ENCODE measurements at places on chromosomes 2 and 18.
A peak's percentile ranks its signal among the peaks of the same experiment; 100 is the strongest.

DNA sequence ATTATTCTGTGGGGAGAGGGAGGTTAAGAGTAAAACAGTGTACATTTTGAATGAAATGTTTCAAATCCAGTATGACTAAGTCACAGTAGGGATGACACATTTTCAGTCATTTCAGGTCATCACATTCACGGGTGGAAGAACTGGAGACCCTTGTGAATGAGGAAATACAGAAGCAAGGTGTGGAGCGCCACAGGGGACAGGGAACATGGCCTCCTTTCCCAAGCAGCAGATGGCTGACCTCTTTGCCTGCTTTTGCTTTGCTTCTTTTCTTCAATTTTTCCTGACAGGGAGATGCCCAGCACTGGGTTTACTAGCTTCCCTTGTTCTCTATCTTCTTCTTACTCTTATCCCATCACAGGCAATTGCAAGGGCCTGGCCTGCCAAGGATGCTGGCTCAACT lies 278.9 kb upstream of the DLGAP1 start:
- DNase-seq, result no peak

DNA sequence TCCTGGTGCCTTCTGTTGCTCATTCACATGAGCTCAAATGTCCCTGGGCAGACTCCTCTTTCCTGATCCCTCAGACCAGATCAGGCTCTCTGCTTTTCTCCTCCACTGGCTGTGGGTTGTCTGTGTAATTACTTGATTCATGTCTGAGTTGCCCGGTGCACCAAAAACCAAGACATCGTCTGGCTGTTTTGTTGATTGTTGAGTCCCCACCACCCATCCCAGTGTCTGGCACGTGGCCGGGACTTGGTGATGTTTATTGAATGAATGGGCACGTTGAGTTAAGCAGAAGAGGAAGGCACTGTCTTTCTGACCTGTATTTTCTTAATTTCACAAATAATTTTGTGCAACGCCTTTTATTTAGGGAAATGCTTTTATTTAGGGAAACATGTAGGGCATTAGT lies 499.1 kb upstream of the HS6ST1 start:
- DNase-seq, result no peak

- peak; percentile 50 for DNase-seq
These were observed 239.9 kb downstream of the ZEB2 start for GRCh38 chr2:144280009-144280408.

GRCh38 chr2:72276876-72277275 lies 129.2 kb upstream of the CYP26B1 start:
- no peak for DNase-seq

GRCh38 chr18:2618009-2618408 lies 37.5 kb upstream of the SMCHD1 start:
- no peak for DNase-seq

GRCh38 chr2:191255271-191255670 lies 10.1 kb downstream of the MYO1B start:
- no peak for DNase-seq

DNA sequence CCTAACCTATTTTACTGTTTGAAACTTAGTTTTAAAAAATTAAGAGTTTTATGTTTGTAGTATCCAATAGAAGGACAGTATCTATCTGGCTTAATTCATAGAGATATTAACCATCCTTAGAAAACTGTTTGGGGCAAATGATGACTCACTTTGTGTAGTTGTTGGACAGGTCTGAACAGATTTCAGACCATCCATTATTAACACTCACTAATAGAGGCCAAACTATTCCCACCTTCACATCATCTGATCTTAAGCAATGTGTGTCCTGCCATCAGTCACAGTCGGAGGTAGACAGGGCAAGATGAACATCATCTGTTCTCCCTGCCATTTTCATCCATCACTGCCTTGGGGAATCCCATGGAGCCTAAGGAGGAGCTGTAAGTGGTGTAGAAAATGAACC lies 164.6 kb upstream of the DCC start:
- DNase-seq, result no peak

DNA sequence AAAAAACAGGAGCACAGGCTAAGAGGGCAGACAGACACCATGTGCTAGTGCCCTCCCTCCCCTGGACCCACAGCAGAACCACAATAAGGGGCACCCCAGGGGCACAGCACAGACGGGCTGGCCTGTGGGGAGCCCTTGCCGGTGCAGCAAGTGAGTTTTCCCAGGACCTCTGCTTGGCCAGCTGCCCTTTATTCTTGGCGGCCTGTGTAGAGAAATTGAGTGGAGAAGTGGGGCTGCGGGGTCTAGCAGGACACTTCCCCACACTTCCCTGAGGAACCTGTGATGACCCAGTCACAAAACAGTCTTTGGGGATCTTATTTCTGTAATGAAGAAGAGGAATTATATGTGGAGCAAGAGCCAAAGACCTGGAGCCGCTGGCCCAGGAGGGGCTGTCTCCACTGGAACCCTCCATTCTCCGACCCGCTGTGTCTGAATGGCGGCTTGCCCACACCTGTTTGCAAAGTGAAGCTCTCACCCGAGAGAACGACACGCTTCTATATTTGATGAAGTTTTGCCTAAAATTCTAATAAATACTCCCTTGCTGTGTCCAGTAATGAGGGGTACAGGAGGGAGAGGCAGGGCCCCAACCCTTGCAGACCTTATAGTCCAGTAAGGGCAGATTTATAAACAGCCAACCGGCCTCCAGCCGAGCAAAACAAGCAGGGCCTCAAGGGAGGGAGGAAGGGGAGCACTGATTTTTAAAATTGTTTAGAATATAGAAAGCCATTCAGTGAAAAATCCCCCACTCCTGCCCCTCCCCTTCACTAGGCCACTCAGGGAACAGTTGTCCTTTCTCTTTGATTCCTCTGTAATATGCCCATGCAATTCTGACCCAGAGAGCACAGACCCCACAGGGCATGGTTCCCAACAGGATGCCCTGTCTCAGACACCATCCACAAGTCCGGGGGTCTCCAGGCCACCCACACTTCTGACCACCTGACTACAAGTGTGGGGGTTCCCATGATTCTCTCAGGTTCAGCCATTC lies 44.7 kb upstream of the SNED1 start:
- no peak for DNase-seq

DNA sequence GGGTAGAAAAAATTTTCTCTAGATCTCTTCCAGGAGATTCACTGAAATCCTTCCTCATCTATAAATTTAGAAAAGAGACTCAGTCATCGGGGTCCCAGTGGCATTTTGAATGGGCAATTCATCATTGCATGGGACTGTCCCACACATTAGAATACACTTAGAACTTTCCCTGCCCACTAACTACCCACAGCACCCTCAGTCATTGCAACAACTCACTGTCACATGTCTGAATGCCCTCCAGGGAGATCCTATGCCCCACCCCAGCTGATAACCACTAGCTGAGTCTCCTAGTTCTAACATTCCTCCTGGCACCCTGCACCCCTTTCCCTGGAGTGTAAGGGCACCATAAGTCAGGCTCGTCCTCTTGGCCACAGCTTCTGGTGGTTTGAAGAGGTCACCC lies 89.6 kb downstream of the INSIG2 start:
- no peak for DNase-seq

GRCh38 chr2:42252464-42252863 lies 83.3 kb downstream of the EML4 start:
- DNase-seq, result no peak

DNA sequence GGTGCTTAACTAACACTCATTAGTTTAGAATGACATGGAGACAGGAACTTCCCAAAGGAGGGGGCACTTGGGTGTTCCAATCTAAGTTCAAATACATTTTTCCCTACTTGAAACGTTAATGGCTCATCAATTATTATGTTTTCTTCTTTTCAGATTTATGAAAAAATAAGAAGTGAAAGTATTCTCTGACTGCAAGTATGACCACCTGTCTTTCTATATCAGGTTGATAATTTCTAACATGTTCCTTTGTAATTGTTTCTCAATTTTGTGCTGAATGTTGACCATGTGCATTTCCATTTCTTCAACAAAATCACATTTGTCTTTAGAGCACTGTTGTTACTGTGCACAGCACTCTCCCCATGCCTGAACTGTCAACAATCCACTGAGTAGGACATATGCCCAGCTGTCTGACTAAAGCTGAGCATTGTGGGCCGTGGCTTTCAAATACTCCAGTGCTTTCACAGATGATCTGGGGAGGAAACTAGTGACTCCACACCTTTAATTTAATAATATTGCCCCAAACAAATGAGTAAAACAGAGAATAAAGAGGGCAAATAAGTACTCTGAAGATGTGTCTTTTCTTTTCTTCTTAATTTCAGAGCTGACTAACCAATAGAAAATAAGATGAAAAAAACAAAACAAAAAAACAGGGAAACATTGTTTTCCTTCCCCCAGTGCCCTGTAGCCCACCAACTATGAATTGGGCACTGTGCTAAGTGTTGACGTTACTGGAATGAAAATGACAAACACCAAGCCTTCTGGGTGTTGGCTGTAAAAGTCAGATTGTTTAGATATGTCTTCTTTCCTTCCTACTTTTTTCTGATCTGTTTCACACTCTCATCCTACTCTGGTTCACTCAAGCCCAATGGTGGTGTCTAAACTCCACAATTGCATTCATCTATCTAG lies 16.0 kb downstream of the LANCL1 start:
- no peak for DNase-seq

- DNase-seq, result no peak
These were observed 44.0 kb upstream of the UBE2F start for GRCh38 chr2:237922641-237923361.

GRCh38 chr2:96344011-96344410 lies 8.4 kb downstream of the NCAPH start:
- DNase-seq, result no peak

DNA sequence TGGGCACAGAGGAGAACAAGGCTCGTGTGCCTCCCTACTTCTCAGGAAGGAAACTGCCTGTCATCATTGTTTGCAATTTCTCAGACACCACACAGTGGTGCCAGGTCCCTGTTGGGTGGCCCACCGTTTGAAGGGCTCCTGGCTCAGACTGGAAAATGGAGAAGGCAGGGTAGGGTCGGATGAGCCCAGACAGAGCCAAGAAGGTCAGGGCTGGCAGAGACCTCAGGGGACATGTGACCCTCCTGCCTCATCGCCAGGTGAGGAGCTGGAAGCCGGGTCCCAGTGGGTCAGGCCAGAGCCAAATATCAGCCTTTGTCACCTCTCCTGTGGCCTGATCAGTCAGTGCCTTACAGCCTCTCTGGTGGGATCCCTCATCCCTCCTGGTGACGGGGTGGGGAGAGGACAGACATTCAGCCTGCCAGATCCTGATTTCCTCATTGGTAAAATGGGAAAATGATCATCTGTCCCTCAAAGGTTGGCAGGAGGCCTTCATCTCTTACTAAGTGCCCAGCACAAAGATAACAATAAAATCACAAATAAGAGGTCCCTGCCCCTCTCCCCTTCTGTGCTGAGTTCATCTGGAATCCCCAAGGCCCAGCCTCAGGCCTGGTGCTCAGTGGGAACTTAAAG lies 117.6 kb downstream of the CAPN13 start:
- DNase-seq, result no peak

DNA sequence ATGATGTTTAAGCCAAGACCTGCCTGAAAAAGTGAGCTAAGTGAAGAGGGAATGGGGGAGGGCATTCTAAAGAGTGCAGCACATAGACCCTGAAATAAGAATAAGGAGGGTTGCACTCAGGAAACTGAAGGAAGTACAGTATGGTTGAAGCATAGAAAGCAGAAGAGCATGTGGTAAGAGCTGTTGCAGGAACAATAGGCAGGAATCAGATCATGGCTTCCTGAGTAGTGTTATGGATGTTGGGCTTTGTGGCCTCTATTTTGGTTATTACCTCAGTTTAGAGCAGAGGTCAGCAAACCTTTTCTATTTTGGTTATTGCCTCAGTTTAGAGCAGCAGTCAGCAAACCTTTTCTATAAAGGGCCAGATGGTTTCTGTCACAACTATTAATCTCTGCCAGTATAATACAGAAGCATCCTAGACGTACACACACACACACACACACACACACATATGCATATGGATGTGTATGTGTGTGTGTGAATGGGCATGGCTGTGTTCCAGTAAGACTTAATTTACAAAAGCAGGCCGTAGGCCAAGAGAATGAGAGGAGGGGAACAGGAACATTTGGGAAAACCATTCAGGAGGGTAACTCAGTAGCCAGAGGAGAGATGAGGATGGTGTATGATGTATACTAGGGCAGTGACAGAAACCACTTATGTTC lies 91.1 kb upstream of the MYO3B start:
- DNase-seq, result no peak

GRCh38 chr2:189639007-189639609 lies 22.2 kb upstream of the ASNSD1 start:
- peak; percentile 63 for DNase-seq

GRCh38 chr2:107502539-107502938 lies 324.2 kb upstream of the RGPD4 start:
- no peak for DNase-seq

DNA sequence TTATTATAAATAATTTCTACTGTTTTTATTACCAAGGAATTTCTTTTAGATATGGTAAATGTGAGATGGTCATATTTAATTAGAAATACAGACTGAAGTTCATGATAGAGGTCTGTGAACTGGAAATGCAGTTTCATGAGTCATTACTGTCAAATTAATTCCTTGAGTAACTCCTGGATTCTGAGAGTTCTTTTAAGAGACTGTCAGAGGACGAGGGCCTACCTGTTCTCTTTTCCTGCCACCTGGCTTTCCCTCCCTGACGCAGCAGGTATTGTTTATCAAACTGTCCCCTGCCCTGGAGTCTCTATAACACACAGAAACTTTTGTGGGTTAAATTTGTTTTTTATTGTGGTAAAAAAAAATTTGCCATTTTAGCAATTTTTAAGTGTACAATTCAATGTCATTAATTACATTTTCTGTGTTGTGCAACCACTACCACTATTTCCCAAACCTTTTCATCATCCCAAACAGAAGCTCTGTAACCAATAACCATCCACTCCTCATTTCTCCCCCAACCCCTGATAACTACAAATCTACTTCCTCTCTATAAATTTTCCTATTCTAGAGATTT lies 142.6 kb downstream of the DIS3L2 start:
- no peak for DNase-seq

GRCh38 chr2:208097801-208098200 lies 26.5 kb downstream of the CRYGD start:
- no peak for DNase-seq

DNA sequence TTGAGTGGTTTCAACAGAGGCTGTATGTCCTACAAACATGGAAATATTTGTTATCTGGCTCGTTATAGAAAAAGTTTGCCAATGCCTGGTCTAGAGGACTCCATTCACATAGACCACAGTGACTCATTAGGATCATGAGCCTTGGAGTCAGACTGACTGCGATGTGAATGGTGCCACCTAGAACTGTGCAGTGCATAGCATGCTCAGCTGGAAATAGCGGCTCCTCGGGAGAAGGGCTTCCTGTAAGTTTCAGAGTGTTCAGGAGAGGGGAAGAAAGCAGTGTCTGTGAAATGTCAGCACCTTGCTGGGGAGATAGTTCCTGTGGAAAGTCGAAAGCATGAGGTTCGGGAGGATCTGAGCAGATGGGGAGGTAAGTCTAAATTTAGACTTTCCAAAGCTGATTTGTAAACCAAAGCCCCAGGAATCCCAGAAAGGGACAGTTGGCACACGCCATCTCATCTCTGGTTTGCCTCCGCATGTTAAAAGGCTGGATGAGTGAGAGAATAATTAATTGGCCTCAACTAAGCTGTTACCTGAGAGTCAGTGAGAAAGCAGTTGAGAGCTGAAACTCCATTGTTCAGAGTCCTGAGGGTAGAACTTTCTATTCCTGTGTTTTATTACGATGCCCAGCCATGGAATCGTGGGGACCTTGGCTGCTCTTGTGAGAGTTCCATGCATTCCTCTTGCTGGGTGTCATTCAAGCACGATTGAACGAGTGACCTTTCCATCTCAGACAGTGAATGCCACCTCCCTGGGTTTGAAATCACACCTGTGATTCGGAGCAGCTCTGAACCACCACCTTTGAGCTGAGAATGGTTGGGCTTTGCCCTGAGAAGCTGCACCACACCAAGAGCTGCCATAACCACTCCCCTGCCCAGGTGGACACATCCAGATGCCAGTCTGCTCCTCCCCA lies 99.5 kb downstream of the MAPK4 start:
- no peak for DNase-seq

GRCh38 chr2:119871725-119872124 lies 112.0 kb downstream of the PTPN4 start:
- no peak for DNase-seq

All from LNCaP clone FGC (cell line).